Choroid plexus epithelial cell (primary cell): ENCODE measurements at places on chromosomes 4 and X.

- no peak for DNase-seq
Observed at GRCh38 chr4:172188248-172188988, 375.2 kb downstream of the GALNTL6 start.

DNA sequence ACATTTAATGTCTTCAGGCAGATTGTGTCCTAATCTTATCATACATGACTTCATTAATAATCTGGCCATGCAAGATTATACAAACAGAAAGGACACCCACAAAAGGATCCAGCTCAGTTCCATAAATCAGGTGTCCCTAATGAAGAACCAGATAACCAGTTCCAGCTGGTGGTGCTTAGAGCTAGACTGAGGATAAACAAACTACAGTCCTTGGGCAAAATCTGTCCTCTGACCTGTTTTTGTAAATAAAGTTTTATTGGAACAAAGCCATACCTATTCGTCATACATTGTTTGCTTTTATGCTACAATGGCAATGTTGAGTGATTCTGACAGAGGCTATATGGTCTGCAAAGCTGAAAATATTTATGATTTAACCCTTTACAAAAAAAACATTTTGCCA is 199.5 kb downstream of the MID1IP1 start:
- DNase-seq: no peak

- no peak for DNase-seq
Observed at GRCh38 chr4:164847016-164847415, 30.0 kb upstream of the APELA start.

- no peak for DNase-seq
Observed at GRCh38 chr4:98630737-98631454, 27.5 kb downstream of the TSPAN5 start.

GRCh38 chrX:136906921-136907510 is 26.5 kb upstream of the RBMX start:
- DNase-seq: no peak
